ENCODE measurements at places on chromosomes 1 and 21. TPM values are rescaled to one million over a fixed set of nuclear protein-coding genes. Genes with fewer than 3 reads are reported as not detected.

The ZFP69 gene
- total RNA-seq: 4.6 TPM

The DMBX1 gene
- total RNA-seq: not detected

- peak; percentile 14 for DNase-seq
- no peak overlapping the region for H3K27ac ChIP-seq
- no peaks in the 10 kb centered on the region for H3K27me3 ChIP-seq
- H3K4me3 ChIP-seq: no peak overlapping the region
Observed at GRCh38 chr1:205998457-205999241, 4.5 kb downstream of the RAB7B start.

DNA sequence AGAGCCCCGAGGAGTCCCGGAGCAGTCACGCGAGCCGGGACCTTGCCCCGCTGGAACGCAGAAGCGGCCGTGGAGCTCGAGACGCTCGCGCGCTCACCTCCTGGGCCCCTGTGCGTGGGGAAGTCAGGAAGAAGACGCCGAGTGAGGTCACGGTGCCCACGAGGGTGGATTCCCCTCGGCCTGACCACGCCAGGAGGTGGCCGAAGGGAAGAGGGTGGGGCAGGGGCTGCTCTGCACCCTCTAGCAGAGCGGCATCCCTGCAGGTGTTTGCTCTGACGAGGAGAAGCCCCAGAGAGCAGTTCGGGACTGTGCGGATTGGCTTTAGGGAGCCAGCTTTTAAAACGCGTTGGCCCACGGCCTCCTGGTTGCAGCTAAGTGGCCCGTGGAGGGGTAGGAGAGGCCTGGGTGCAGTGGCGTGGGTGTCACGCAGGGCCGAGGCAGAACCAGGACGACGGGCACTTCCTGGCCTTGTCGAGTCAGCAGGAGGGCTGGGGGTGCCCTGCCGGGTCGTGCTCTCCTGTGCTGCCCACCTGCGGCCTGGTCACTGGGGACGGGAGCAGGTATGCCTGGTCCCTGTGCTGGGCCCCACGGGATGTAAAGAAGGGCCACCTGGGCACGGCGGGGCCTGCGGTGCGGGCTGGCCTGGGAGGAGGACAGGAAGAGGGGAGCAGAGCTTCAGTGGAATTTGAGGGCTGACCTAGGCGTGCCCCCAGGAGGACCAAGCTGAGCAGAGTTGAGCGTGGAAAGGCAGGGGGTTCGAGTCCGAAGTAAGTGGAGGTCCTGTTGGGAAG lies 1.0 kb downstream of the PDXK start:
- peak overlapping the region; percentile 86 for H3K4me3 ChIP-seq
- H3K4me1 ChIP-seq: peaks cover 3% of the 10 kb centered on the region
- DNase-seq: no peak
- H3K36me3 ChIP-seq: no peaks in the 10 kb centered on the region

DNA sequence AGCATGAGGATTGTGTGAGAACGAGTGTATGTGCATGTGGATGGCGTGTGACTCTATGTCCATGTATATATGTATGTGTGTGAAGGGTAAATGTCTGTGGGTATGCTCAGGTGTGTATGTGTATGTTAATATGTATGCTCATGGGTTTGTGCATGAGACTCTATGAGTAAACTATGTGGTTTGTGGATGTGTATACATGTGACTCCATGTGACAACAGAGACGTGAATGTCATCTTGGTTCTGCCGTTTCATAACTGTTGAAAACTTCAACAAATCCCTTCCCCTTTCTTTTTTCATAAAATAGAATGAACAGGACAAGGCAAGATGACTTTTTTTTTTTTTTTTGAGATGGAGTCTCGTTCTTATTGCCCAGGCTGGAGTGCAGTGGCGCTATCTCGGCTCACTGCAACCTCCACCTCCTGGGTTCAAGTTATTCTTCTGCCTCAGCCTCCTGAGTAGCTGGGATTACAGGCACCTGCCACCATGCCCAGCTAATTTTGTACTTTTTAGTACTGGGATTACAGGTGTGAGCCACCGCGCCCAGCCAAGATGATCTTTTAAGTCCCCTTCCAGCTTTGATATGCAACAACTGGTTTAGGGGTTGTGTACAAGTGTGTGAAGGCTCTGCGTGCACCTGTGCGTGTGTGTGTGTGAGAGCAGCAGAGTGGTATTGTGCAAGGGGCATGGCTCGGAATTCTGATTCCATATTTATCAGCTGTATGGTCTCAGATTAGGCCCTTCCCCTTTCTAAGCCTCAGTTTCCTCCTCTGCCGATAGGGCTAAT lies 106.3 kb downstream of the EBNA1BP2 start:
- no peaks in the 10 kb centered on the region for H3K4me1 ChIP-seq
- H3K4me3 ChIP-seq: no peak overlapping the region
- DNase-seq: no peak
- H3K27ac ChIP-seq: no peak overlapping the region

The BARHL2 gene
- total RNA-seq: not detected

GRCh38 chr1:226725897-226726267 lies 13.2 kb downstream of the ITPKB start:
- no peaks in the 10 kb centered on the region for H3K4me1 ChIP-seq
- DNase-seq: no peak
- H3K4me3 ChIP-seq: no peak overlapping the region
- H3K36me3 ChIP-seq: no peaks in the 10 kb centered on the region
- no peak overlapping the region for H3K27ac ChIP-seq

- H3K4me3 ChIP-seq: no peak overlapping the region
- H3K27ac ChIP-seq: no peak overlapping the region
- DNase-seq: no peak
- no peaks in the 10 kb centered on the region for H3K27me3 ChIP-seq
- peaks cover 3% of the 10 kb centered on the region for H3K4me1 ChIP-seq
Observed at GRCh38 chr1:160371346-160371631, 4.4 kb downstream of the NHLH1 start.

GRCh38 chr1:219467524-219467923 lies 145.4 kb downstream of the ZC3H11B start:
- DNase-seq: no peak
- no peak overlapping the region for H3K4me3 ChIP-seq
- H3K27ac ChIP-seq: peak overlapping the region; percentile 9
- no peaks in the 10 kb centered on the region for H3K27me3 ChIP-seq

DNA sequence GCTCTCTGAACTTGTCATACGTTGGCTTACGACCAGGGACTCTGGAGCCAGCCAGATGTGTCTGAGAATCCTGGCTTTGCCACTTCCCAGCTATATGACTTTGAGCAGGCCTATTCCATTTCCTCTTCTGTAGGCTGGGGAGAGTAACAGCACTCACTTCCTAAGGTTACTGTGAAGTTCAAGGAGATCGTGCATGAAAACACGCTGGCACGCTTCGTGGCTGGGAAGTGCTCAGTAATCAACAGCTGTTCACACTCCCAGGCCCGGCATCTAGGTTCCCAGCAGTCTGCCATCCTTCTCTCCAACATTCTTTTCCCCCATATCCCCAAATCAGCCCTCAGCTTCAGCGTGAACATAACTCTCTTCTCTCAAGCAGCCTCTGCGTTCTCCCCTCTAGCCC lies 2.0 kb downstream of the ASCL5 start:
- H3K36me3 ChIP-seq: no peaks in the 10 kb centered on the region
- DNase-seq: no peak
- no peak overlapping the region for H3K4me3 ChIP-seq
- H3K27ac ChIP-seq: no peak overlapping the region

DNA sequence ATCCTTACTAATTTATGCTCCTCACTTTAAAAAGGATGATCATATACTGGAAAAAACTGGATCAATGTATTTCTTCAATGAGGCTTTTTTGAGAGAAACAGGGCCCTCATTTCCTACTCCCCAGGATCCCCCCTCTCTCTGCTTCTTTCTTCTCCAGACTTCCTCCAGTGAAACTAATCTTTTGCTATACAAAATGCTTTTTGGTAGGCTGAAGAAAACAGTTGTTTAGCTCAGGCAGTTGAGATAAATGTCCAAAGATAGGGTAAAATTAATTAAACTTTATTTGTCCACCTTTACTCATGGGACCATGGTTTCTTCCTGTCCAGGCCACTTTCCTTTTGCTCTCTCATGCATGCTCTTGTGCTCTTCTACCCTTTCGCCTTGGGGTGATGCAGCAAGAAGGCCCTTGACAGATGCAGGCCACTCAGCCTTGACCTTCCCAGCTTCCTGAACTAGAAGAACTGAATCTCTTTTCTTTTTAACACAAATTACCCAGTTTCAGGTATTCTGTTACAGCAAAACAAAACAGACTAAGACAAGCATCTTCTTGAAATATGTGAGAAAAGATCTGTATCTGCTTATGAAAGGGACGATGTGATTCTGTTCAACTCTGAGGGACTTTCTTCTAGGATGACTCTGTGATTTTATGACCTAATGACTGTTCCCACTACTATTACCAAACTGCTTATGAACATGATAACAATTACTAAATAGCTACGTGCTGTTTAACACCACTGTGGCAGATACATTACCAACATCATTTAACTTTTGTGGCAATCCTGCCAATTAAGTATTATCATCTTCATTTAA lies 63.7 kb downstream of the NVL start:
- H3K27me3 ChIP-seq: no peaks in the 10 kb centered on the region
- H3K4me1 ChIP-seq: no peaks in the 10 kb centered on the region
- DNase-seq: no peak
- no peaks in the 10 kb centered on the region for H3K36me3 ChIP-seq
- no peak overlapping the region for H3K4me3 ChIP-seq

GRCh38 chr1:227919906-227920305 lies 27.8 kb downstream of the WNT9A start:
- H3K4me1 ChIP-seq: no peaks in the 10 kb centered on the region
- H3K27me3 ChIP-seq: no peaks in the 10 kb centered on the region
- H3K36me3 ChIP-seq: no peaks in the 10 kb centered on the region
- no peak overlapping the region for H3K4me3 ChIP-seq
- DNase-seq: no peak

The ZMPSTE24 gene
- total RNA-seq: 48.3 TPM

The CA6 gene
- total RNA-seq: not detected

The KLHDC8A gene
- not detected for total RNA-seq

The FTCD gene
- not detected for total RNA-seq

- H3K27ac ChIP-seq: no peak overlapping the region
- no peaks in the 10 kb centered on the region for H3K4me1 ChIP-seq
- H3K36me3 ChIP-seq: no peaks in the 10 kb centered on the region
- no peak for DNase-seq
- no peaks in the 10 kb centered on the region for H3K27me3 ChIP-seq
Observed at GRCh38 chr1:165531021-165531420, 12.8 kb upstream of the LRRC52 start.
